ENCODE measurements at places on chromosomes 11 and 22.

DNA sequence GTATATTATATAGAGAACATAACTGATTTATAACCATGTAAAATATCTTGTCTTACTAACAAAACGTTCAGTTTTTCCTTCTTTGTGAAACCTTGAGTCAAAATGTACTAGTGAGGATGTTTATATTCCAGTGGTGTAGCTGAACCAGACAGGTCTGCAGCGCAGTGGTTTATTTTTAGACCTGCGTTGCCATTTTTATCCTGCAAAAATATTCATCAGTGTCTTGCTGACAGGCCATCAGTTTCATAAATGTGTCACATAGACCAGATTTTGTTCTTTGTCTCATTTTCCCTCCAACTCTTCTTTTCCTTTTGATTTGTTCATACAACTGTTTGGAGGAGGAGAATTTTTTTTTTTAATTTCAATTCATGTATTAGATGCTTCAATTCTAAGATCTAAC, 43.1 kb downstream of the HSD17B12 start:
- no peak for DNase-seq

- DNase-seq = no peak
Observed at GRCh38 chr22:17633998-17634323, 4.6 kb upstream of the BCL2L13 start.

DNA sequence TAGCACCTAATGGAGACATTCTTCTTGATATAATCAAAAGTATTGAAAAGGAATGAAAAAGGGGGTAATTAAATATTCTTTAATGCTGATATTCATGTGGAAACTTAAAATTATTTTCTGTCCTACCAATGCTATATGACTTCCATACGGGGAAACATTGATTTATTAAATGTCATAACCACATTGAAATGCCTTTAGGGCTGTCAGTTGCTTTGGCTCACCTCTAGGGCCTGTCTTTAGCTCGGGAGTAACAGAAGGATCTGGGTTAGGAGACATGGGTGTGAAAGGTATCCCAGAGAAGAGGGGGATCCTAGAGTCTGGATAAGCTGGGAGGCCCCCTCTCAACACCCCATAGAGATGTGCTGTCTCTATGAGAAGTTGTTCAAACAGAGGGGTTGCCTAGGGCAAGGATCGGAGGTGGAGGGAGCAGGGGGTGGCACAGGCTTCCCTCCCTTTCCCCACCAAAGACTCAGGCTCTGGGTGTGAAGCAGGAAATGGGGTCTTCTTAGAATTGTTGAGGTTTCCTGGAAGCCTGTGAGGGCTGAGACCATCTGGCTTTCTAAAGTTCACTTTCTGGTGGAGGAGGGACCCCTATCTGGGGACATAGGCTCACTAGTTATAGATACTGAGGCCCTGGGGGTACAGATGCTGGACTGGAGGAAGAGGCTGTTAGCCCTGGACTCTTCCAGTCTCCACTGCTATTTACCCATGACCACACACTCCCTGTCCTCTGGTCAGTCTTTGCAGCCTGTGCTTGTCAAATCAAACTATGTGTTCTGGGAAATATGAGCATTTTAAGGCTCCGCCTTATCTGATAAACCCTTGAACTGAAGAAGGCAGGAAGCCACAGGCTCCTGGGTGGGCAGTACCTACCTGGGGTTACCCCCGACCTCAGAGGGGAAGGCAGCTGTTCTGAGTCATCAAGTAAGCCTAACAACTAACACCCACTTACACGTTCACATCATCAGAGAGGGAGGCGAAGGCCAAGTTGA, 55.8 kb upstream of the RRAS2 start:
- DNase-seq = no peak

GRCh38 chr11:6268820-6269219, 9.2 kb downstream of the CCKBR start:
- DNase-seq = no peak

- DNase-seq = no peak
Observed at GRCh38 chr11:75473684-75474083, 40.7 kb upstream of the KLHL35 start.

DNA sequence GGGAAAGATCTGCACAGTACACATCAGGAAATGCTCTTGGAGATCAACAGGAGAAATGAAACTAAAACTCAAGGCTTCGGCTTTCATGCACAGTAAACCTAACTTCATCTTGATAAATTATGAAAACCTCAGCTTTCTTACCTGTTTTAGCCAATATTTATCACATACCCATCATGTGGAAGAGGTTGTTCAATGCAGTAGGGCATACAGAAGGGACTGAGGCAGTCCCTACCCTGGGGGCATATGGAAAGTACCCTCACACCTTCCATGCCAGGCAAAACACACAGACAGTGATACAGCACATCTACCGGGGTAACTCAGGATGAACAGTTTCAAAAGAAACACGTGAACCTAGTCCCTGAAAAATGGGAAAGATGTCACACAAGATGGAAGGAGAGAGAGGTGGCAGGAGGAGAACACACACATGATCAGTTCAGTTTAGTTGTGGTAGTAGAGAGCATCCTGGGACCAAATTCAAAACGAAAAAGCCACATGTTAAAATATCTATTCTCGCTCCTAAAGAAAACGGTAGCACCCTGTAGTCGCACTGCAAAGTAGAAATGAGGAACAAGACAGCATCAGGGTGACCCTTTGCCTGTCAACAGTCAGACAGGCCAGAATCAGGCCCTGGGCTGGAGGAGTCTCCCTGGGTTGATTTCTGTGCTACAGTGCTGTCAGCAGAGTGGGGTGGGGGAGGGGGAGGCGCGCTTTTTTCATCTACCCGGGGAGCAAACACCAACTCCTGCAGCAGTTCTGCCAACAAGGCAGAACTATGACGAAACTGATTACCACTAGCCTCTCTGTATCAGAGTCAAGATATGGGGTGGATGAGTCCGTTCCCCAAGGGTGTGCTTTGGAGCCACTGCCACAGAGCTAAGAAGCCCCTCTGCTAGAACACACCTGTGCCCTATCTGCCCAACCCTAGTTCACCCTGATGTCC, 1.3 kb downstream of the HIRA start:
- DNase-seq = no peak

- DNase-seq = peak; percentile 16
Observed at GRCh38 chr11:22163394-22163797, 29.5 kb upstream of the ANO5 start.

GRCh38 chr11:116615211-116615865, 157.4 kb downstream of the BUD13 start:
- DNase-seq = no peak

- peak; percentile 96 for DNase-seq
Observed at GRCh38 chr11:44564670-44565210, 723 bp upstream of the CD82 start.

- DNase-seq = no peak
Observed at GRCh38 chr22:29827091-29827490, 11.0 kb downstream of the ASCC2 start.

- DNase-seq = no peak
Observed at GRCh38 chr11:21494946-21495345, 697.9 kb upstream of the ANO5 start.

- DNase-seq = no peak
Observed at GRCh38 chr11:78231962-78232501, 43.3 kb downstream of the USP35 start.

- DNase-seq = peak; percentile 74
Observed at GRCh38 chr11:201966-202365, 5.2 kb downstream of the BET1L start.

GRCh38 chr11:100965346-100965745, 164.3 kb downstream of the PGR start:
- DNase-seq = no peak

GRCh38 chr22:47432683-47433082, 670.2 kb downstream of the TBC1D22A start:
- DNase-seq = no peak

DNA sequence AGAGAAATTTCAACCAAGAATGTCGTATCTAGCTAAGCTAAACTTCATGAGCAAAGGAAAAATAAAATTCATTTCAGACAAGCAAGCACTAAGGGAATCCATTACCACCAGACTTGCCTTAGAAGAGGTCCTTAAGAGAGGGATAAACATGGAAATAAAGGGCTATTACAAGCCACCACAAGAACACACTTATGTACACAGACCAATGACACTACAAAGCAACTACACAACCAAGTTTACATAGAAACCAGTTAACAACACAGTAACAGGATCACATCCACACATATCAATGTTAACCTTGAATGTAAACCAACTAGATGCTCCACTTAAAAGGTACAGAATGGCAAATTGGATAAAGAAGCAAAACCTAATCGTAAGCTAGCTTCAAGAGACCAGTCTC, 38.0 kb downstream of the TMEM123 start:
- DNase-seq = no peak

DNA sequence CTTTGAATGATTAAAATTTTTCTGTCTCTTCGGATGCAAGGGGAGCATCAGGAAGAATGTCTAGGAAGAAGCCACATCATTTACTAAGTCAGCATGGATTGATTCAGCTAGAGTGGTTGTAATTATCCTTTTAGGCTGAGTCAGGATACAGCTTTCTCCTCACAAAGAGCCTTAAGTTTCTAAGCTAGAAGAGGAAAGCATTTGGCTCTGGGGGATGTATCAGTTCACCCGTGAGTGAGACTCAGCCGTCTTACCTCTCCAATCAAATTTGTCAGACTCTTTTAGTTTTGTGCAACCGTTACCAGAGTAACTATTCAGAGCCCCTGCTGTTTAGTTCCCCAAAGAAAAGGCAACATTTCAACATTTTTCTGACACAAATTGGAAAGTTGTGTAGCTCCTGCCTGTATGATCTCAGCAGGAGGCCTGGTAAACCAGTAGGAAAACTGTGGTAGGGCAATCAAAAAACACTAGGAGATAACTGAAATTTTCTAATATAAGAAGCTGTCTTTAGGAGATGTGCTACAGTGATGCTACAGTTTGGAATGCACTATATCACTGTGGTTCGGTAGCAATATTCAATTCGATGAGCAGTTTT, 432.4 kb upstream of the LUZP2 start:
- DNase-seq = no peak

DNA sequence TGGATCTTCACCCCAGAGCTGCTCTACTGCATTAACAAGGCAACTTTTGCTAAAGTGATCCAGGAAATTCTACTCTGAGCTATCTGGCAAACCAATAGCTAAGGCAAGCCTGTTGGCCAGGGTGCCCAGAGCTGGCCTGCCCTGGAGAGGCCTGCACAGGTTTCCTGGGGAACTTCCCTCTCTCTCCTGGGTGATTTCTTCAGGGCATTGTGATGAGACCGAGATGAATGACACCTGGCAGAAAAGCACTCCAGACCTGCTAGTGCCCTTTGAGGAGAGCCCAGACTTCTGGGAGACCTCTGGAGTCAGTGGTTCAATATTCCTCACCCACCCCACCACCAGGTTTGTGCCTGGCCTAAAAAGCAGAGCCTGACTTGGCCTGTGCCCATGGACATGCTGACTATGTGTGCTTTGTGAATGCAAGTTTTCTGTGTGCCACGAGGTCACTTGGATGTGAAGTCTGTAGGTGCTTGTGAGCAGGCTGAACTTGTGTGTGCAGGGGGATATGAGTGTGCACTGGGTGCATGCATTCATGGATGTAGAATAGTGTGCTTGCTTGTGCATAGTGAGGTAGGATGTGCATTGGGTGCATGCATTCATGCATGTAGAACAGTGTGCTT, 4.4 kb upstream of the APLNR start:
- DNase-seq = peak; percentile 68

DNA sequence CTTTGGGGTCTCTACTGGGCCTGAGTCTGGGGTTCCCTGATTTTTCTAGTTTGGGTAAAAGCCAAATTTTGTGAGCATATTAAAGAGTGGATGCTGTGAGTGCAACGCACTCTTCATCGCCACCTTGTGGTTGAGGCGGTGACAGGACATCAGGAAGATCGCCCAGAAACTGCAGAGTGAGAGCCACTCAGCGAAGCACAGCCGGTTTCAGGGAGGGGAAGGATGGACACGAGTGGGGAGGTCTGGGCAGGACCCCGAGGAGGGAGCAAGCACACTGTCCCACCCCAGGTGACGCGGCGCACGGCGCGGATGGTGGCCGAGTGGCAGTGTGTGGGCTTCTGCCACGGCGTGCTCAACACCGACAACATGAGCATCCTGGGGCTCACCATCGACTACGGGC, 9.1 kb downstream of the SELENOO start:
- DNase-seq = no peak

GRCh38 chr11:103948187-103948763, 88.2 kb upstream of the DDI1 start:
- no peak for DNase-seq

DNA sequence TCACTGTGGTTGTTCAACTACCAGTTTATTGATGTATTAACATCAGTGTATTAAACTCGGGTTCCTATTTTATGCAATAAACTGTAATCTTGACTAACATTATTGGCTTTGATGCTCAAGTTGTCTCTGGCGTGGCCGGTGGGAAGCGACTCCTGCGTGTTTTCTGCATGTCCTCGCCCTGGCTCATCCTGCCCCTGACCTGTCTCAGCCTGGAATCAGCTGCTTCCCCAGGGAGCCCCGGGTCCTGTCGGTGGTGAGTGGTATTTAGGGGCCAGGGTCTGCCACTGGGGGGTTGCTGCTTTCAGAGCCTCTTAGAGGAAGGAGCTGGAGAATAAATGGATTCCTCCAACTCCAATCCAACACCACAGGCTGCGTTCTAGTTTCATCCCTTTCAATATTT, 22.5 kb downstream of the IFITM10 start:
- DNase-seq = no peak

DNA sequence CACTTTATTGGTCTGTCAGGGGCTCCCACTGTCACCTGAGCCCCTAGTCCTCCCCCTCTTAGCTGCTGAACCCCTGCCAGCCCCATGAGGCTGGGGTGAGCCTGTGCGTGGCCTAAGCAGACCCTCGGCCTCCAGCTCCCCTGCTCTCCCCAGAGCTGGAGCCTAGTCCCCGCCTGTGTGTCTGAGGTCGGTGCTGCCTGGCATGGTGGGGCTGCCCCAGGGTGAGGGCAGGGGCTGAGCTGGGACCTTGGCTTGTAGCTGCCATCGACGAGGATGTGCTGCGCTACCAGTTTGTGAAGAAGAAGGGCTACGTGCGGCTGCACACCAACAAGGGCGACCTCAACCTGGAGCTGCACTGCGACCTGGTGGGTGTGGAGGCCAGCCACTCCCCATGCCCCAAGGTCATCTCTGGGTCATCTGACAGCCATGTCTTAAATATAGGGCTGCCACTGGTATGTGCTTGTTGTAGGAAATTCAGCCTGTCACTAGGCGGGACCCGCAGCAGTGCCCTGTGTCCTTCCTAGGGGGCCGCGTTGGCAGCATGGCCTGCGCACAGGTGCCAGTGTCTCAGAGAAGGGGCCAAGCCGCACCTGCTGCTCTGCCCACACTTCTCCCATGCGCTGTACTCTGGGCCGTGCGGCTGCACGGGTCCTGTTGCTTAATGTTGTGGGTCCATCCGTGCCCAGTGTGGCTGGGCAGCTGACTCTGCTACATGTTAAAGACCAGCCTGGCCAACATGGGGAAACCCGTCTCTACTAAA, 21.0 kb downstream of the PPIL2 start:
- DNase-seq = no peak

GRCh38 chr11:47495011-47495855, 46.3 kb upstream of the RAPSN start:
- no peak for DNase-seq

GRCh38 chr11:126082251-126083109, 19.8 kb upstream of the CDON start:
- peak; percentile 84 for DNase-seq

- no peak for DNase-seq
Observed at GRCh38 chr11:32916361-32916760, 23.8 kb downstream of the QSER1 start.

GRCh38 chr11:14435717-14436512, 63.7 kb downstream of the COPB1 start:
- DNase-seq = no peak

- DNase-seq = no peak
Observed at GRCh38 chr11:100964435-100964834, 165.2 kb downstream of the PGR start.

All from lower leg skin (tissue), 4 donors.